Esophagus (tissue), 2 donors: ENCODE measurements at places on chromosomes 6 and 20. TPM values are rescaled to one million over a fixed set of nuclear protein-coding genes. Genes with fewer than 3 reads are reported as not detected.

TRIM15 gene
- not detected for polyA plus RNA-seq

FKBP1C gene
- polyA plus RNA-seq: 1.5 TPM

SLC26A8 gene
- 0.04 TPM for polyA plus RNA-seq

GRM1 gene
- not detected for polyA plus RNA-seq

FRS3 gene
- polyA plus RNA-seq: 1.6 TPM

TFAP2A gene
- 28.8 TPM for polyA plus RNA-seq

GABRR1 gene
- 0.22 TPM for polyA plus RNA-seq

CALHM4 gene
- polyA plus RNA-seq: not detected

PSMB9 gene
- polyA plus RNA-seq: 25.5 TPM

MRAP2 gene
- 0.79 TPM for polyA plus RNA-seq

HEY2 gene
- 1.00 TPM for polyA plus RNA-seq

MEI4 gene
- polyA plus RNA-seq: not detected

RPN2 gene
- 41.5 TPM for polyA plus RNA-seq

C2 gene
- 1.3 TPM for polyA plus RNA-seq

DPPA5 gene
- polyA plus RNA-seq: not detected

FOXS1 gene
- 0.35 TPM for polyA plus RNA-seq

HDAC2 gene
- 34.0 TPM for polyA plus RNA-seq

CTAGE9 gene
- polyA plus RNA-seq: not detected

DEFB114 gene
- not detected for polyA plus RNA-seq
